ENCODE measurements at places on chromosomes 12 and 14.

- no peak for DNase-seq
Measured at GRCh38 chr12:88993651-88994050, 358.6 kb downstream of the DUSP6 start.

DNA sequence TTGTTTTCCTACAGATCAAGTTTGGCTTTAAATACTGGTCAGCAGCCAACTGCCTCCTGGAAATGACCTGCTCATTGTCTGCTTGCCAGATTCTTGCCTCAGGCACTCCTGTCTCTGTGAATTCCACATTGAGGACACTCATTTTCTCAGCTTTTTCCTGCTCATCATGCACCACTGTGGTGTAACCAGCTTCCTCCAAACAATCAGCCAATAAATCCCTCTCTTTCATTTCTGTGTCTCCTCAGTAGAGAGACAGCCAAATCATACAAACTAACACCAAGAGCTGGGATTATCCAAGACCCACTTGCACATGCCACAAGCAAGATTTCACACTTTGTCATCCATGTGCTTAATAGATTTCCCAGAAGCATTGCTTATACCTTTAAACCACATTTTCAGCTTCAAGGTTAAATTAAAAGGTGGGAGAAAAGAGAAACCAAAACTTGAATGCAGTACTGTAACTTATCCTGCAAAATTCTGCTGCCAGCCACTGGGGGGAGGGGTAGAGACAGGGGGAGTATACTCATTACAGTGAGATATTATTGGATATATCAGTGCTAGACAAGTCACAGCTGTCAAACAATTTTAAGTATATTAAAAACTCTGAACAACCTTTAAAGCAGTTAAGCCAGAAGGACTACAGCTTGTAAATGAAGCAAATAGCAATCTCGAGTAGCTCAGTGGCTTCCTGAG, 105.0 kb downstream of the PPP2R5E start:
- DNase-seq: no peak

- no peak for DNase-seq
Measured at GRCh38 chr12:111093428-111094142, 173.2 kb upstream of the MYL2 start.

DNA sequence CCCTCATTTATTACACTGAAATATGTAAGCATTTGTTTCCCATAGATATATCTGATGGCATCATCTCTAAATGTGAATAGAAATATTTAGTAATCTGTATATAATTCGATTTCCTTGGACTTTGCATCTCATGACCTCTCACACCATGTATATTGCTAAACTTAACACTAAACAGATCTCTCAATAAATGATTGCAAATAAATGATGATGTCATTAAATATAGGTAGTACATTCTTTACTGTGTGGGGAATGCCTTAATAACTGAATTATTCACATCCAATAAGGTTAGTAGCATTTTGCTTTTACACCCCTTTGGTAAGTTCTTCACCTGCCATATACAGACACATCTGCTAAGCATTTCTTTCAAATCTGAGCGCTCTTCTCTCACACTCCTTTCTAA, 340.5 kb downstream of the FSCB start:
- DNase-seq: no peak

DNA sequence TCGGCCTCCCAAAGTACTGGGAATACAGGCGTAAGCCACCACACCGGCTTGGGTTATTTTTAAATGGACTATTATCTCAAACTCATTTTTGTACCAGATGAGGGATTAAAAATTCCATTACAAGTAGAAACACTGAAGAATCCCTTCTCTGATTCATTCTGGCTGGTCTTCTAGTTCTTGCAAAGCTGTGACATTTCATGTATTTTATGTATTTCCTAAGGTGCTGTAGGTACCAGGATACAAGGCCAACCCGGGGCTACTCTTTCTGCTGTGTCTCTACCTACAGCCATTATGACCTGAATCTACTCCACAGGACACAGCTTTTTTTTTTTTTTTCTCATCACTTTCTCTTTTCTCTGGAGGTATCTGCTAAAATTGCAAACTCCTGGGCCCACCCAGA, 24.9 kb downstream of the CPM start:
- DNase-seq: no peak

- DNase-seq: no peak
Measured at GRCh38 chr12:30874455-30875321, 51.9 kb upstream of the TSPAN11 start.

GRCh38 chr12:27779416-27779919, 565 bp upstream of the KLHL42 start:
- DNase-seq: no peak

DNA sequence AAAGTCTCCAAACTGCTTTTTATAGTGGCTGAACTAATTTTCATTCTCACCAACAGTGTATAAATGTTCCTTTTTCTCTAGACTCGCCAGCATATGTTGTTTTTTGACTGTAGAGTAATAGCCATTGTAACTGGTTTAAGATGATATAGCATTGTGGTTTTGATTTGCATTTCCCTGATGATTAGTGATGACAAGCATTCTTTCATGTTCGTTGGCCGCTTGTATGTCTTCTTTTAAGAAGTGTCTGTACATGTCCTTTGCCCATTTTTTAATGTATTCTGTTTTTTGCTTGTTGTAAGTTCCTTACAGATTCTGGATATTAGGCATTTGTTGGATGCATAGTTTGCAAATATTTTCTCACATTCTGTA, 404.9 kb downstream of the FLRT2 start:
- no peak for DNase-seq

DNA sequence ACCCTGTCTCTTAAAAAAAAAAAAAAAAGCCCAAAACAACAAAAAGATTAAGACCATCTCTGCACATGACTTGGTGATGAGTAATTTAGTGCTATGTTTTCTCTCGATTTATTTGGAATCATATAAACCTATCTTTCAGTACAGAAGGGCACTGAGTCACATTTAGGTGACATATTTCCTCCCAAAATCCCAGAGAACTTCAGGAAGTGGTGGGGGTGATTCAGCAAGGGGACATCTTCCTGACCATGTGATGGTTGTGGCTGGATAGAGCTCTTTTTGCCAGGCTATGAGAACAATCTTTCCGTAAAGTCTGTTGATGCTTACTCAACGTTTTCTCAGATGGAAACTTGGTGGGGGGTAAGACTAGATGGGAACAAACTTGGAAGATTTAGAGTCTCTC, 50.0 kb downstream of the PPFIBP1 start:
- DNase-seq: no peak

GRCh38 chr12:116187151-116187511, 90.4 kb downstream of the MED13L start:
- no peak for DNase-seq

GRCh38 chr12:63915105-63915800, 70.8 kb downstream of the SRGAP1 start:
- no peak for DNase-seq

- DNase-seq: no peak
Measured at GRCh38 chr14:41490323-41490722, 116.4 kb upstream of the LRFN5 start.

All from stimulated activated CD8-positive, alpha-beta memory T cell treated with anti-CD3 and anti-CD28 coated beads, Interleukin-4, amount 100 ng/mL, for 4 hours (primary cell).